ENCODE measurements at places on chromosomes 2 and 18.

DNA sequence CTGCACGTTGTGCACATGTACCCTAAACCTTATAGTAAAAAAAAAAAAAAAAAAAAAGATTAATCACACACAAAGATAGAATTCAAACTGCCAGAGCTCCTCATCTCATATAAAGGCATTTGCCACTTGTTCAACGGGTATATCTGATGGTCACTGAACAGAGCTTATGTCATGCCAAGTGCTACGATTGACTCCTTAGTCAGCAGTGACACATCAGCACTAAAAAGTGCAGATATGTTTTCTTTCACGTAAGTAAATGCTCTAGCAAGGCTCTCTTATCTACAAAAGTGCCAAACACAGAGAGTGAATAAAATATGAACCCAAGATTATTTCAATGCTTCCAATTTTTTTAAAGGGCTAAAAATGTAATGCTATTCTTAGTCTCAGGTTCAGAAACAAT is 1.1 kb downstream of the LMAN1 start:
- DNase-seq = no peak

DNA sequence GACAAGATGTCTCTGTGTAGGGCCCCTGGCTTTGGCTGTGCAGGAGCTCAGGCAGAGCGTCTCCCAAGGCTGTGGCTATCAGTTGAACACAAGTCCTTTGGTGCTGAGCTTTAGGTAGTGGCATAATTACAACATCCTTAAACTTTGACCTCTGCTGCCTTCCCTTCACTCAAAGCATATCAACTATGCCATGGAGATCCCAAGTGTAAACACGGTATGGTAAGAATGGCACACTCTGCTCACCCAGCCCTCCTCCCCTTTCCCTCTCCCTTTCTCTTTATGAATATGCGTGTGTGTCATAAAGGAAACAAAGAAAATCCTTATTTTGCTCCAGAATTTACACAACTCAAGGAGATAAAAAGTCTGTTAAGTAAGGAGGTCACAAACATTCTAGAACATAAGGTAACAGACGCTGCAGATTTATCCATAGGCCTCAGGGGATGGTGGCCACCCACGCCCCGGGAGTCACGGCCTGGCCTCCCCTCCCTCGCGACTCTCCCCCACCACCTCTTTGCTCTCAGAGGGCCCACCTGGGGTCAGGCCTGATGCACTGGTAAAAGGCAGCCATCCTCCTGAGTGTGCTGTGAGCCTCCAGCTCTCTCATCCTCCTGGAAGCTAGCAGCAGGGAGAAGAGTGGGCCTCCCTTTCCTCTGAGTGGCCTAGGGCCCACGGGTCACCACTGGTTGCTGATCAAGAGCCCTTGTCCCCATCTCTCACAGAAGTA is 67.3 kb downstream of the CRACDL start:
- DNase-seq = no peak

DNA sequence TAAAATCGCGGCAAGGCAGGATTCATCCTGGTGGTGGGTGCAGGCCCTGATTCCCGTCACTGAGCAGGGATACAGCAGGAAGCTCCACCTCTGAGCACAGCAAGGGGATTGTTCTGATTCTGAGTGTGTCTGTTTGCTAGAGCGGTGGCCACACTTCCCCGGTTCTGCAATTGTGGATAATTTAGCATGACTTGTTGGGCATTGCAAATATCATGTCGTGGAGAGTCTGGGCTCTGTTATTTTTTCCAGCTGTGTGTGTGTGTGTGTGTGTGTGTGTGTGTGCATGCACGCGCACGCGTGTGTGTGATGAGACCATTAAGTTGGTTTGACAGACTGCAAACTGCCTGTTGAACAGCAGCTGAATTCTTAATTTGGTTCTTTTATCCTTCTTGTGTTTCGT is 4.1 kb upstream of the TMEM18 start:
- no peak for DNase-seq

DNA sequence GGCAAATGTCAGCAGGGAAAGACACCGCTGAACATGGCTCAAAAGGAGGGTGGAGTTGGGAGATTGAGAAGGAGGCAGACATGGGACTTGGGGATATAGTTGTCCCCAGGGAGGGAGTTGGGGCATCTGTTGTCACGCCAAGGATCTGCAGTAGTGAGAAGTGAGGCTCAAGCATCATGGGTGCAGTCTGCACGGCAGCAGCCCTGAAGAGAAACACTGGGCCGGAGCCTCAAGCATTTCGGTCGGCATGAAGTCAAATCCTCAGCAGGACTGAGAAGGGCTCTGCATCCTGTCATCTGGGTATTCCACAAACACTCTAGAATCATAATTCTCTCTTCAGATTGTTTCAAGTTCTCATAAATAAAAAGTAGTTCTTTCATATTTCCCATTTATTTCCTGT is 132.7 kb upstream of the DAPL1 start:
- DNase-seq = no peak

- no peak for DNase-seq
Measured at GRCh38 chr2:14143435-14143834, 489.1 kb upstream of the LRATD1 start.

GRCh38 chr18:79552696-79553095 is 126.9 kb upstream of the CTDP1 start:
- no peak for DNase-seq

GRCh38 chr2:85547859-85548607 is 9.1 kb downstream of the MAT2A start:
- DNase-seq = no peak

- no peak for DNase-seq
Measured at GRCh38 chr2:236345081-236345714, 81.0 kb upstream of the ASB18 start.

GRCh38 chr2:231161877-231162329 is 36.5 kb upstream of the ARMC9 start:
- no peak for DNase-seq

GRCh38 chr18:46429649-46430224 is 227.3 kb downstream of the LOXHD1 start:
- DNase-seq = no peak

GRCh38 chr2:73949802-73950201 is 23.1 kb downstream of the DGUOK start:
- DNase-seq = no peak

DNA sequence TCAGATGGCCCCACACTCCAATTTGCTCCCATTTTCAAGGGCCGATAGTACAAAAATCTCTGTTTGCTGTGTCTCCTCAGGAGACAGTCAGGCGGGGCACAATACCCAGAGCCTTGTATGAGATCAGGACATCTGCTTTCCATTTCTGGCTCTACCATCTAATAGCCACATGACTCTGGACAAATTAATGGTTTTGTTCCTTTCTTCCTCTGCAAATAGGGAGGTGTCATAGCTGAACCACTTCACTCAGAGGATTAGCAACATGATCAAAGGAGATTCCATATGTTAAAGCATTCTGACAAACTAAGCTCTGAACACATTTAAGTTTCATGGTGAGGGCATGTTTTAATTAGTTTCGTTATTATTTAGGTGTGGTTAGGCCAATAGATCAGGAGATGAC is 602.1 kb upstream of the SYT4 start:
- DNase-seq = no peak

DNA sequence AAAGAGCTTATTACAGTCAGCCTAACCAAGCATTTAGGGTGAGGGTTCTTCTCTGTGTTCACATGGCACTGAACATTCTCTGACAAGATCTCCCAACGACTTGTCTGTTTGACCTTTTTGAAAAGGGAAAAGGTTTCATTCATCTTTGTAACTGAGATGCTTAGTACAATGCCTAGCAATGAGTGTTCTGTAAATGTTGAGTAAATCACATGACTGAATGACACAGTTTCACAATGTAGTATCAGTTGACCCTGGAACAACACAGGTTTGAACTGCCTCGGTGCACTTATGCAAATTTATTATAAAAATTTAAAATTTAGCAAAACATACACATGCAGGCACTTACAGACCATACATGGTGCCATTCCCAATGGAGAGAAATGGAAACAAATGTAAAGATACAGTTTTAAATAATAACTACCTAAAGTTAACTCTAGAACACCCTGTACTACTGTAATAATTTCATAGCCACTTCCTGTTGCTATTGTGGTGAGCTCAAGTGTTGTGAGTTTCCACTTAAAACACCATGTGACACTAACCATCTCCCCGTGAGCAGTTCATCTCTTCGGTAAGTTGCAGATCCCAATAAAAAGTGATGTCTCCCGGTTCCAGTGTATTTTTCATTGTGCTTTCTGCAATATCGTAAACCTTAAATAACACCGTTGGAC is 34.1 kb upstream of the VWC2L start:
- no peak for DNase-seq

GRCh38 chr2:172083628-172084394 is 1.5 kb upstream of the DLX1 start:
- DNase-seq = no peak

DNA sequence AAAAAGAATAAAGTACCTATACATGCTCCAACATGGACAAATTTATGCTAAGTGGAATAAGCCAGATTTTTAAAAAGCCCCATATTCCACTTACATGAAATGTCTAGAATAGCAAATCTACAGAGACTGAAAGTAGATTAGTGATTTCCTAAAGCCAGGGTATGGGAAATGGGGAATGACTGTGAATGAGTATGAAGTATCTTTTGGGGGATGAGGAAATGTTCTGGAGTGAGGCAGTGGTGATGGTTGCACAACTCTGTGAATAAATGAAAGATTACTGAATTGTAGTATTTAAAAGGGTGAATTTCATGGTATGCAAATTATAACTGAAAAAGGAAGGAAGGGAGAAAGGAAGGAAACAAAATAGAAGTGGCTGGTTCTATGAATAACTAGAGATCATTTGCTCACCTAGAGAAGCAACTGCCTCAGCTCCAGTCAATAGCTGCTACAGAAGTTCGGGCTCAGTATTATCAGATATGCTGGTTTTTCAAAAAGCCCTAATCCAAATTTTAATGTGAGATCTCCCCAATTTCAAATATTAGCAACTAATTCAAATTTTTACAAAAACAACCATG is 39.3 kb downstream of the MAP3K2 start:
- DNase-seq = no peak

DNA sequence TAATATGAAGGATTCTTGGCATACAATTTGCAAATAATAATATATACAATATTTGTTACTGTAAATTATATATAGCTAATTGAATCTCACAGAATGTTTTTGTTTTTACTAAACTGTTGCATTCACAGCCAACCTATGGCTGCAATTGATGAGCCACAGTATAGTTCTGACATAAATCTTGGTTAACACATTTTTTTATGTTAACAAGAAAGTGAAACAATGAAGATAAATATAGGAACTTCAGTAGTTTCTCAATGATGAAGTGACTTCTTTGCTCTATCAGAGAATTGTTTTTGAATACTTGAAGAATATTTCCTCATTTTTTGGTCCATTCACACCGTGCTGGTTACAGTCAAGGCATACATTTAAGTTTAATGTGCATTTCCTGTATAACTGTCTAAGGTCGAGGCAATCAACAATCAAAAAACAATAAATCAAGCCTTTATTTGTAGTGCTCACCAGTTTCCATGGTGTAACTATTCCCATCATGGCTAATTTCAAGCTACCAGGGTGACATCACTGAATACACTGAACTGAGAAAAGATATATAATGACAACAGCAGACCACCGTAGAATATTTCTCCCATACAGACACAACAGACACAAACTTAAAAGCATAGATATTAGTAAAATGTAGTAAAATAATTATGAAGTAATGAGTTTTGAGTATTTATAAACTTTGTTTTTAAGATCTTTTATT is 12.9 kb upstream of the ETAA1 start:
- no peak for DNase-seq

GRCh38 chr2:169476459-169476858 is 2.8 kb upstream of the BBS5 start:
- no peak for DNase-seq

- DNase-seq = no peak
Measured at GRCh38 chr2:112065966-112066365, 10.9 kb downstream of the TMEM87B start.

DNA sequence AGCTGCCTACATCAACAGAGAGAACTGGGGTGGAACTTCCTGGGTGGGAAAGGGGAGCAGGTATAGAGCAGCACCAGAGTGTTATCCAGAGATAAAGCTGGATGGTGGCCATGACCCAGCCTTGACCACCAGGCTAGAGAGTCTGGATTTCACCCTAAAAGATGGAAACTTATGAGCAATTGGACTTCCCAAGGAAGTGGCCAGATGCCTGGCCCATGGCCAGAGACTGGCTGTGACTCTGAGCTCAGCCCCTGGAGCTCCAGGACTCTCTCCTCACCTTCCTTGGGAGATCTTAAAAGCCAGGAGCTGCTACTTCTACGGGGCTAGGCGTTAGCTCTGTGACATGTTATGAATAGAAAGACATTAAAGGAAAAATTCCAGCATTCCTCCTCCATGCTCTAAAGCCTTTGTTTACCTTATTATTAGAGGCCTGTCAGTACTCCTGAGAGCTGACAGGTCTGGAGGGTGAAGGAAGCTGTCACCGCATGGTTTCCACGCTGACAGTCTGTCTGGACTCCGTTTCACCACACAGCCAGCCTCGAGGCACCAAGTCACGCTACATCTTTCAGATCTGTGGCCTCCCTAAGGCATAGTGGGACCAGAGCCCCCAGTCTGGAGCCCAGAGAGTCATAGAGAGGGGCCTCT is 260.0 kb upstream of the SIX2 start:
- DNase-seq = no peak

DNA sequence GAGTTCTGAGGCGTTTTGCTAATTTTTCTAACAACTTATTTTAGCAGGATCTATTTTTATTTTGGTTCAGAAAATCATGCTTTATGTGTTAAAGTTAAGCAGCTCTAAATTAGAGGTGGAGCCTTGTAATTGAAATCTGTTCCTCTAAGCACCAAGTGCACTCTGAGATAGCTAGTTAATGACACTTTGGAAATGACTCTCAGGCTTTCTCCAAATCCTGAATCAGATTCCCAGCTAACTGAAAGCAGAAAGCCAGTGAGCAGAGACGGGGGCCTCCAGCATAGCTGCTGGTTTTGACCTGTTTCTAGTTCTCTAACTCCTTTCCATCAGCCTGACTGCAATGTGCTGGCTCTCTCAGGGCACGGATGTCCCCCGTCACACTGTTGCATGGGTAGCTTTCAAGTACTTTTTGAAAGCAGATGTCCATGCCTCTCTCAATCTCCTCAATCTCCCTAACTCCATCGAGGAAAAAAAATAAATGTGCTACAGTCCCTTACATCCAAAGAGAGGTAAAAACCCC is 326.5 kb downstream of the SATB2 start:
- DNase-seq = no peak

- DNase-seq = no peak
Measured at GRCh38 chr2:16172324-16173175, 232.2 kb downstream of the MYCN start.

DNA sequence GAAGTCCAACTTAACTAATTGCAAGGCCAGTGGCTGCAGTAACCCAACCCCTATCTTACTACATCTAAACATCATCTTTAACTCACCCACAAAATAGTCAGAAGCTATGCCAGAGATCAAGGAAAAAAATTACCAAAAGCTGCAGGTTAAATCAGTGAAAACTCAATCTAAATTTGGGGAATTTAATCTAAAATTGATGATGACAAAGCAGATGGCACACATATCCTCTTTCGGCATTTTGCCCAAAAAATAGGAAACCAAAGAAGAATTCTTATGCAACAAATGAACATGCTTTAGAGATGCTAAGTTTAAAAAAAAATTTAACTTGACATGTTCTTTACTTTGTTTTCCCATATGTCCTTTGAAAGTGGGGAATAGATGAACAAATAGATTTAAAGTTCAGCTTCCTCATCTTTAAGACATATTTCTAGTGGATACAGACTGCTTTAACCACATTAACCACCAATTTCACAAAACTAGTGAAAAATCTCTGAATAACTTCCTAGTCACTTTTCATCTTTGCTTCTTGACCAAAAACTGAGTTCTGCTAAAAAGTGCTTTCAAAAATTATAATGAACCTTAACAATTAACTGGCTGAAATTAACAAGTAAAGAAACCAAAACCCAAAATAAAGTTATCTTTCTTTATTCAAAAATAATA is 74.3 kb upstream of the CCDC150 start:
- no peak for DNase-seq

GRCh38 chr2:62304429-62305417 is 108.8 kb downstream of the B3GNT2 start:
- no peak for DNase-seq
